Fibroblast of lung (primary cell): ENCODE measurements at places on chromosomes 6 and 20.

DNA sequence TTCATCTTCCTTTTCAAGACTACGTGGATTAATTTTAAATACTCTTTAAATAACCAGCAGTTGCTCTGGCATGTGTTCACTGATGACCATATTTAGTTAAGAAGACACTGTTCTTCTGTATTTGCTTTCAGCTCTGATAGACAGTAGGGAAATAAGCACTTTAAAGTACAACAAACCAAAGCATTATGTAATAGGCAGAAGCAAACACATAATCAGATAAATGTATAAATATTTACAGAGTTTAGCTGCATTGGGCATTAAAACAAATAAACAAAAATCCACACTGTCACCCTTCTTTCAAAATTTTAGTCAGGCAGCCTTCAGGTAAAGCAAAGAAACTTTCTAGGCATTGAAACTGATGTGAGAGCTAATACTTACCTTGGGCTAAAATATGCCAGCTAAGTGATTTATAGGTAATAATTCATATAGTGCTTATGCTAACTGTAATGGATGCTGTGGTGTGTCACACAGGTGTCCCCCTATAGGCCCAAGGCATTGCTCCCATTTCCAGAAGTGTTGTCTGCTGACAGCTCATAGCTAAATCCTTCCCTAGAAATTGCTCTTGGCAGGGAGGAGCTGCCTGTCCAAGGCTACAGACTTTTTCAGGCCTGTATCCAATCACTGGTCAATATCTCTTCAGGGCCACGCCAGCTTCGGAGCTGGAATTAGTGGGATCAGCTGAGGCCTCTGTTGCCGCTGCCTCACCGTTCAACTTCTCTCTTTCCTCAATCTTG lies 111.5 kb upstream of the CITED2 start:
- DNase-seq = no peak

GRCh38 chr6:15063253-15063853 lies 182.5 kb upstream of the JARID2 start:
- no peak for DNase-seq

DNA sequence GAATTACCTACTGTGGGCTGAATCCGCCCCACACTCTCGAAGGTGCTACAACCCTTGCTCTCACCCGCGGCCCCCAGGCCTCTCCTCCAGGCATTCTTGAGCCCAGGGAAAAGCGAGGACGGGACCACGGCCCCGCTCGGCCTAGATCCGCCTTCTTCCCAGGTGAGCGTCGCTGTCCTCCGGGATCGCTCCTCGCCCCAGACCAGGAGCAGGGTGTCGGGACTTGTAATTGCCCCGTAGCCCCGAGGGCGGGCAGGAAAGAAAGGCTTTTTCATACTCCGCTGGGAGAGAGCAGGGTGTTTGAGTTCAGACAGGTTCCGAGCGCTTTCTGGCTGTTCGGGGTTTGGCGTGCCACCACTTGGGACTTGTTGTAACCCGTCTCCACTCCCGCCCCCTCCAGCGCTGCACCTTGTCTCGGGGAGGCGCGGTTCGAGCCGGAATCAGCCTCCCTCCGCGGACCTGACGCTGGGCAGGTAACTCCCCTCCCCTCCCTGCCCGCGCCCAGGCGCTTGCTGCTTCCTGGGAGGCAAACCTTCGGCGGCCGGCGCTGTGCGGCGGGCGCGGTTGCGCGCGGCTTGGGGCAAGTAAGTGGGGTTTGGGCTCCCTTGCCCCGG lies at the start of gene FAM83B:
FAM83B (plus strand) TSS at position 529 of the 614 bp plus-strand sequence. CDS start 23,476 bp downstream, outside the sequence.
- no peak for DNase-seq

- peak; percentile 71 for DNase-seq
Observed at GRCh38 chr6:98724537-98724936, 109.8 kb upstream of the POU3F2 start.

DNA sequence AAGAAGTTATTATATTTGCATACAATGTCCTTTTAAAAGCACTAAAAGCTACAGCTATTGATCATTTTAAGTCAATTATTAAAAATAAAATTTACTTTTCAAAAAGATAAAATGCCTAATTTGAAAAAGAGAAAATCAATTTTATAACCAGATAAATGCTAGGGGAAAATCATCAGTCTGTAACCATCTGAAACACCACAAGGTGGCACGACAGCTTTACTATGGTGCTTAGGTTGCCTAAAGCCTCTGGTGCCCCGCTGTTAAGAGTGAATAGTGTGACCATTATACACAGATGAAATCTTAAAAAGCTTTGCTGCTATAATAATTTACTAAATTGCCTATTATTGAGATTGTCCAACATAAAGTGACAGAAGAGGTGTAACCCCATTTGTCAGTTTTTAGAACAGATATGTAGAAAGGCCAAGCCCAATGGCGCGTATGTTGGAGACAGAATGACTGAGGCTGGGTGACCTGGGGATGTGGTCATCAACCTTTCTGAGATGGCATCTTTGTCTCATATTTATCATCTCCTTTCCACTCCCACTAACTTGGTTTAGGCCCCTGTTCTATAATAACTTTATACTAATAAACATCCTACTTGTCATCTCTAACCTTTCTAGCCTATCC lies 100.8 kb downstream of the MOXD1 start:
- peak; percentile 50 for DNase-seq

DNA sequence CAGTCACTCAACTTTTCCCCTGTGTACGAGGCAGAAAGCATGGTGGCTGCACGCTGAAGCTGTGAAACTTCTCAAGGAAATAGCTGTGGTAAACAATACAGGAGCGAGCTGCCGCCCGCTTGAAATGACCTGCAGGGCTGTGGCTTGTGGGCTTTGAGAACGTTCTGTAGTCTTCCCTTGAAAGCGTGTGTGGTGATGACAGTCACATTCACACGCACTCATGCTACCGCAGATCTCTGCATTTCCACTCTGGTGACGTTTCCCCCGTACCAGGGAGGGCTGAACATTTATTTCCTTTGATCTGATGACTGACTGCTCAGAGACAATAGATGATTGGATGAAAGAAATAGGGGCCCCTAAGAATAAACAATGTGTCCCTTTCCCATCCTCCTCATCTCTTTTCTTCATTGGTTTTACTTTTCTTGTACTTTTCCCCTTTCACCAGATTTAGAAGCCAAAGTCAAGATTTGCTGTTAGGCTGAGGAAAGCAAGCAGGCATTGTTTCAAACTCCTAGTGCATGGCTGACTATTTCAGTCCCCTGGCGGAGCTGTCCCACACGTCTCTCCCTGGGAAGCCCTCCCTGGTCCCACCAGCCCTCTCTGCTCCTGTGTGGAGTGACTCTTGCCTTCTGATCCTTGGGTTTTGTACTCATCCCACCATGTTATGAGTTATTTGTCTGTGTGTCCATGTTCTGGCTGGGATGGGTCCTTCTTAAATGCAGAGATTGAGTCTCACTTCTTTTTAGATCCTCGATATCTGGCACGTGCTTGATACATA lies 3.9 kb downstream of the SYTL3 start:
- peak; percentile 64 for DNase-seq

DNA sequence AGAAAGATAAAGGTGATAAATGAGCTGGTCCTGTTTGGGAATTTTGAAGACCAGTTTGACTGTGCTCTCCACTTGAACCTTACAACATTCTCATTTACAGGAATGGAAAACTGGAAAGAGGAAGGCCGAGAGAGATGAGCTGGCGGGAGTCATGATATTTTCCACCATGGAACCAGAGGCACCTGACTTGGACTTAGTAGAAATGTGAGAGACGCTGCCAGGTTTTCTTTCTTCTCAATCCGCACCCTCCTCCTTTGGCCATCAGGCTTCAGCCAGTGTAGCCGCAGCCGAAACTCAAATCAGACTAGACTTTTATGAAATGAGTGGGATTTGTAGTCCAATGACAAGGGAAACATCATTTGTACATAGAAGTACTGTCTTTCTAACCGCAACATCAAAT lies 54.7 kb upstream of the SYNJ2 start:
- DNase-seq = no peak

DNA sequence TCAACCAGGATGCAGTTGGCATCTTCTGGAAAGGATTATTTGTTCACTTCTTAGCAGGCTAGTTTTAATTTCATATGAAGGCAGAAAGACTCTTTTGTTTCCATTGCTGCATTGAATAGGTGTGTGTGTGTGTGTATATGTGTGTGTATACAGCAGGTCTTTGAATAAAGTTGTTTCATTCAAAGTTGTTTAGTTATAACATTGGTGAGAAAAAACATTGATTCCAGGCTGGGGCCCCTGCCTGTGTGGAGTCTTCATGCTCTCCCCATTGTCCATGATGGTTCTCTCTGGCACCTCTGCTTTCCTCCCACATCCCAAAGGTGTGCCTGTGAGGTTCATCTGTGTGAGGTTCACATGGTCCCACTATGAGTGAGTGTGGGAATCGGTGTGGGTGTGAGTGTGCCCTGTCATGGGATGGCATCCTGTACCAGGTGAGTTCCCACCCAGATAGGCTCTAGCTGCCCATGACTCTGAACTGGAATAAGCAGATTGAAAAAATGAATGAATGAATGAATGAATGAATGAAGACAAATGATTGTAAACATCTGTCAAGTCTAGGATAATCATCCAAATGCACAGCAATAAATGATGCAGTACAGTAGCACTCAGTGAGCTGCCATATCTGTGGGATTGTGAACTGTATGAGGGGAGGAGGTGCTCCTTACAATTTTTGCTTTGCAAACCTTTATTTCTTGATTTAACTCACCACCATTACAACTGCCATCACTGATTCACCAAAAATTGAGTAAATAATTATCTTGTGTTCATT lies 156.0 kb downstream of the ADGRG6 start:
- DNase-seq = no peak

DNA sequence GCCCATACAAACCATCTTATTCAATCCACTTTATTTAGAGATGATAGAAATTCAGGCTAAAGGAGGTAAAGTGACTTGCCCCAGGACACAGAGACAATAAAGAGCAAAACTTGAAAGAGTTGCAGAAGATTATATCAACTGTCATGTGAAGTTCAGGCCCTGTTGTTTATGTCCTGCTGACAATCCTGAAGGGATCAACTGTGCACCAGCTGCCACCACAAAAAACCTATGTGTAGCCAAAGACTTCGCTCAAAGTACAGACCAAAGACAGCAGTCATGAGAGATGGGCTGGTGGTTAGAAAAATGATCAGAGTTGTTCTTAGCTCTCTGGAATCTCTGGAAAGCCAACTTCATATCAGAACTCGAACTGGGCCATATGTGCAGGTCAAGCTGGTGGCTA lies 16.0 kb upstream of the CITED2 start:
- no peak for DNase-seq

DNA sequence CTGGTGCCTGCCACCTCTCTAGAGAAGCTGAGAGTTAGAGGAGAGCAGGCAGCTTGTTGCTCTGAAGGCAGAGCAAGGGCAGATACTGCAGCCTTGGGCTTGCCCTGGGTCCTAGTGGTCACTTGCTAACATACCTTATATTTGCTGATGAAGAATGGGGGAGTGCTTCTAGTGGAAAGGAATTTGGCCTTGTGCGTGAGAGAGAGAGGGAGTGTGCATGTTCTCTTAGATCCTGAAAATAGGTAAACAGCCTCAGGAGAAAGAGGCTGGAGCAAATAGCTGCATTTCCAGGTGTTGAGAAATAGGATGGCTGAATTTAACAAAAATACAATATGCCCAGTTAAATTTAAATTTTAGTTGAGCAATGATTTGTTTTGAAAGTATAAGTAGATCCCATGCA lies 724.5 kb upstream of the FLRT3 start:
- DNase-seq = no peak

- DNase-seq = peak; percentile 2
Observed at GRCh38 chr20:14777591-14777990, 440.2 kb upstream of the FLRT3 start.
